ENCODE measurements at places on chromosomes 12 and 14. TPM values are rescaled to one million over a fixed set of nuclear protein-coding genes. Genes with fewer than 3 reads are reported as not detected.

DNA sequence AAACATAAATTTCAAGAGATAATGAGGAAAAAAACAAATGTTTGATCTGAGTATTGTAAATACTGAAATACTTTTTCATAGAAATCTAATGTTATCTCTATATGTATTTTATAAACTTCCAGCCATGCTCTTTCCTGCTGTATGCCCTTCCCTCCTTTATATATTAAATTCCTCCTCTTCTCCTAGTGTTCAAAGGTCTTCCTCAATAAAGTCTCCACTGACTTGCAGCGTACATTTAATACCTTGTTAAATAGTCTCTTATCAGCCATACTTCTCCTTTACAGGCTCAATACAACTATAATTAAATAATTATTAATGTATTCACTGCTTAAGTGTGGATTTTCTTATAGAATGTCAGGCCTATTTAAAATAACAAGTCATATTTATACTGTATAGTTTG, 26.0 kb downstream of the ERGIC2 start:
- H3K27me3 ChIP-seq: no peaks in the 10 kb centered on the region
- no peak for DNase-seq
- no peak overlapping the region for H3K4me3 ChIP-seq
- H3K4me1 ChIP-seq: no peaks in the 10 kb centered on the region
- no peak overlapping the region for H3K27ac ChIP-seq
- peaks cover 21% of the 10 kb centered on the region for H3K36me3 ChIP-seq

The GRIN2B gene
- total RNA-seq: not detected

The ASPG gene
- total RNA-seq: not detected

The KLHL33 gene
- 0.09 TPM for total RNA-seq

DNA sequence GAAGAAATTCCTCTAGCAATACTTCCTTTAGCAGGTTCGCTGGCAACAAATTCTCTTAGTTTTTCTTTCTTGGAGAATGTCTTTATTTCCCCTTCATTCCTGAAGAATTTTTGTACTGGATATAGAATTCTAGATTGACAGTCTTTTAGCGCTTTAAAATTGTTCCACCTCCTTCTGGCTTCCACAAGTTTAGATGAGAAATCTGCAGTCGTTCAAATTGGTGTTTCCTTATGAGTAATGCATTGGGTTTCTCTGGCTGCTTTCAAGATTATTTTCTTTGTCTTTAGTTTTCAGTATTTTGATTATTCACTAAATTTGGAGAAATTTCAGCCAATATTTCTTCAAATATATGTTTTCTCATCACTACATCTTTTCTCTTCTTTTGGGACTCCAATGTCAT, 33.3 kb upstream of the FGF6 start:
- no peaks in the 10 kb centered on the region for H3K27me3 ChIP-seq
- DNase-seq: no peak
- H3K4me1 ChIP-seq: no peaks in the 10 kb centered on the region
- H3K27ac ChIP-seq: no peak overlapping the region

The FOXN4 gene
- total RNA-seq: not detected

DNA sequence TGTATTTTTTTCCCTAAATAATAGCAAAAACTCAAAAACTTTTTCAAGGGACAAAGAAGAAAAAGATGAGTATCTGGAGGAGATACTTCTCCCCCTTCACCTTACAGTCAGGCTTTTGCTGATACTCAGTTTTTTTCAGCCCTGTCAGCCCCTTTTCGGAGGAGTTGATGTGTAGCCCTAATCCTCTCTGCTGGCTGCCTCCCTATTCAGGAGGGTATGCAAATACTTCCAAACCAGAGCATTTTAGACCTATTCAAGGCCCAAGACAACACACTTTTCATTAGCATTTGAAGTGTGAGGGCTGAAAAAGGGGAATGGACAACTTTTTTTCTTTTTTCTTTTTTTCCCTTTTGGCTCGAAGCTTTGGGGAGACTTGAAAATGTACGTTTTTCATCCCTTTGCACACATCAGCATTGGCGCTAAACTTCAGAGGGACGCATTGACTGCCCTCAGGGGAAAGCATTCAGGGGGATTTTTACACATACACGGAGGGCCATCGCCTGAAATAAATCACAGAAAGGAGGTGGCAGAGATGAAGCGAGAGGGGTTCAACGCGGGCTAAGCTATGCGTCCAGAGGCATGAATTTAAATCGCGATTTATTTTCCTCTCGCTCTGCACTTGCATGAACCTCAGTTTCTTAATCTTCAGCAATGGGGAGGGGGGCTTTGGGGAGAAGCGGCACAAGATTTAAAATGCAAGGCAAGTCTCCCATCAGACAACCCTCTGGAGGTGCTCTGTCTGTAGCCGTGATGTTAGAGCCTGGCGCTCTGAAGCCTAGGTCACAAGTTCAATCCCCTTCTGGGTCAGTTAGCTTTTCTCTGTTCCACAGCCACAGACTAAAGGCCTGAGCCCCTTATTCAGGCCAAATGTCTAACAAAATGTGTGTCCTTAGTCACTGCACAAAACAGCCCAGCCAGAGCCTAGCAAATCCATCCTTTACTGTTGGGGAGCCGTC, 86.3 kb downstream of the ASCL1 start:
- no peak for DNase-seq
- no peak overlapping the region for H3K4me3 ChIP-seq
- no peak overlapping the region for H3K27ac ChIP-seq
- no peaks in the 10 kb centered on the region for H3K4me1 ChIP-seq
- peaks cover 4% of the 10 kb centered on the region for H3K27me3 ChIP-seq

GRCh38 chr12:6792522-6793201, 3.3 kb downstream of the CD4 start:
- peaks cover 3% of the 10 kb centered on the region for H3K36me3 ChIP-seq
- H3K4me3 ChIP-seq: peak overlapping the region; percentile 42
- H3K27me3 ChIP-seq: no peaks in the 10 kb centered on the region
- H3K27ac ChIP-seq: no peak overlapping the region
- no peak for DNase-seq

GRCh38 chr12:69672195-69672594, 26.9 kb downstream of the BEST3 start:
- no peaks in the 10 kb centered on the region for H3K36me3 ChIP-seq
- H3K27me3 ChIP-seq: peaks cover 4% of the 10 kb centered on the region
- H3K27ac ChIP-seq: no peak overlapping the region
- no peak overlapping the region for H3K4me3 ChIP-seq
- DNase-seq: no peak

DNA sequence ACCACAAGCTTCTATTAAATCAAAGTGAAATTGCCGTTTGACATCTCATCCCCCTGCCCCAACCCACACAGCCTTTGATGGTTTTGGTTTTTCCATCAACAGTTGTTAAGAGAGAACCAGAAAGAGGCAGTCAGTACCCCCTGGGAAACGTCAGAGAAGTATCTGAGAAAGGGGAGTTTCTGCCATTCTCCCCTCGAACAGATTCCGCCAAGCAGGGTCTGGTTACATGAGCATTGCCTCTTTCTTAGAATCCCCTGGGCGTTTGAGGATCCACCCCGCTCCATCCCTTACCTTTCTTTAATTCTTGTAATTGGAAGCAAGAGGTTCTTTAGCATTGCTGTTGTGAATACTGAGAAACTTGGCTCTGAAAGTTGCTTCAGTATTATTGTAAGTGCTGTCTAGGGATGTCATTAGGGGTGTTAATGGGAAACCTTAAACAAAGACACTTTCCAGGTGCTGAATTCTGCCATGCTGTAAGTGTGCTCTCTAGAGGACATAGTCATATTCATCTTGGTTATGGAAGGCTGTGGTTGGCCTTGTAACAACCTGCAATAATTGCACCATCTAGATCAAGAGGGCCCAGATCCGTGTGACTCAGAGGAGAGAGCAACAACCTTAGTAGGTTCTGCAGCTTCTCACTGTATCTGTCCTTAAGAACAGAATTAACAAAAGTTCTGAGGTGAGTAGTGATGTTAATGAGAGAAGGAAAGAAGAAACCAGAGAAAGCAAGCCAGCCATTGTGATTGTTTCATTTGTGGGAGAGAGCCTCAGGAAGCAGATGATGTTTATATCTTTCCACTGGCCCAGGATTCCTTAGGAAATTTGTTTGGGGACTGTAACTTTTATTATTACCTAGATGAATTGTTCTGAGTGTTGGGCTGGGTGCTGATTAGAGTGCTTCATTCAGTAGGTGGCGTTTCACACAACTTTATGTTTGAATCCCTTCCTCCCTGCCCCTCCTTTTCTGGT, 9.0 kb downstream of the TMBIM6 start:
- peaks cover 22% of the 10 kb centered on the region for H3K36me3 ChIP-seq
- H3K4me1 ChIP-seq: peaks cover 63% of the 10 kb centered on the region
- H3K27ac ChIP-seq: peak overlapping the region; percentile 21
- H3K27me3 ChIP-seq: no peaks in the 10 kb centered on the region

DNA sequence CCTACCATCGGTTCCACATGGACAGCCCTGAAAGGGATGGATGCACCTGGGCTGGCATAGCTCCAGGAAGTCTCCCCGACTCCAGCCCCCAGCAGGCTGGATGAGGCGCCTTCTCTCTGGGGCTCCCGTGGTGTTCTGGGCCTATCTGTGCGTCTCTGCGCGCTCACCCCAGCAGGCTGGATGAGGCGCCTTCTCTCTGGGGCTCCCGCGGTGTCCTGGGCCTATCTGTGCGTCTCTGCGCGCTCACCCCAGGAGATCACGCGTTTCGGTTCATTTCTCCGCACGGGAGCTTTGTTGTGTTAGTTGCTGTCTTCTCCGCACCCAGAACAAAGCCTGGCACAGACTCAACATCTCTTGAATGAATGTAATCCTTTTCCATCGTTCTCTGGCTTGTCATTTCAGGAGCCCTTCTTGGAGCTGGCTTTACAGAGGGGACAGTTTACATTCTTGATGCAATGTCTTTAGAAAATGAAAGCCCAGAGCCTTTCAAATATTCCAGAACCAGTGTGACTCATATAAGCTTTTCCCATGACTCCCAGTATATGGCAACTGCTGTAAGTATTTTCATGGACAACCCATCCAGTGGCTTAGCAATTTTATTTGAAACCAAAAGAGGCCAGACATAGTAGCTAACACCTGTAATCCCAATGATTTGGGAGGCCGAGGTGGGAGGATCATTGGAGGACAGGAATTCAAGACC, 40.3 kb downstream of the CFAP251 start:
- no peak for DNase-seq
- no peak overlapping the region for H3K4me3 ChIP-seq
- H3K36me3 ChIP-seq: no peaks in the 10 kb centered on the region
- no peaks in the 10 kb centered on the region for H3K27me3 ChIP-seq
- H3K27ac ChIP-seq: no peak overlapping the region
- H3K4me1 ChIP-seq: no peaks in the 10 kb centered on the region

The IL26 gene
- 0.88 TPM for total RNA-seq

The FAM186B gene
- total RNA-seq: 0.15 TPM

DNA sequence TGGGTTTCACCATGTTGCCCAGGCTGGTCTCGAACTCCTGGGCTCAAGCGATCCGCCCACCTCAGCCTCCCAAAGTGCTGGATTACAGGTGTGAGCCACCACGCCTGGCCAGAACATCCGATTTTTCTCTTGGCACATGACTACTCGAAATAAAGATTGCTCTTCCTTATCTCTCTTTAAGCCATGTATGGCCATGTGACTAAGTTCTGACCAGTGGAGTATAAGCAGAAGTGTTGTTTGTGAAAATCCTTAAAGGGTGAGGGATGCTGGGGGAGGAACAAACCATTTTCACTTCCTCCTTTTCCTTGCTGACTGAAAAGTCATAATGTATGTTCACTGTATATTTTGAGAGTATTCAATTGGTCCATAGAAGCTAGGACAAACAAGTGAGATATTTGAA, 50.7 kb upstream of the ATF7IP start:
- H3K4me1 ChIP-seq: no peaks in the 10 kb centered on the region
- H3K4me3 ChIP-seq: no peak overlapping the region
- no peaks in the 10 kb centered on the region for H3K36me3 ChIP-seq
- H3K27ac ChIP-seq: no peak overlapping the region

DNA sequence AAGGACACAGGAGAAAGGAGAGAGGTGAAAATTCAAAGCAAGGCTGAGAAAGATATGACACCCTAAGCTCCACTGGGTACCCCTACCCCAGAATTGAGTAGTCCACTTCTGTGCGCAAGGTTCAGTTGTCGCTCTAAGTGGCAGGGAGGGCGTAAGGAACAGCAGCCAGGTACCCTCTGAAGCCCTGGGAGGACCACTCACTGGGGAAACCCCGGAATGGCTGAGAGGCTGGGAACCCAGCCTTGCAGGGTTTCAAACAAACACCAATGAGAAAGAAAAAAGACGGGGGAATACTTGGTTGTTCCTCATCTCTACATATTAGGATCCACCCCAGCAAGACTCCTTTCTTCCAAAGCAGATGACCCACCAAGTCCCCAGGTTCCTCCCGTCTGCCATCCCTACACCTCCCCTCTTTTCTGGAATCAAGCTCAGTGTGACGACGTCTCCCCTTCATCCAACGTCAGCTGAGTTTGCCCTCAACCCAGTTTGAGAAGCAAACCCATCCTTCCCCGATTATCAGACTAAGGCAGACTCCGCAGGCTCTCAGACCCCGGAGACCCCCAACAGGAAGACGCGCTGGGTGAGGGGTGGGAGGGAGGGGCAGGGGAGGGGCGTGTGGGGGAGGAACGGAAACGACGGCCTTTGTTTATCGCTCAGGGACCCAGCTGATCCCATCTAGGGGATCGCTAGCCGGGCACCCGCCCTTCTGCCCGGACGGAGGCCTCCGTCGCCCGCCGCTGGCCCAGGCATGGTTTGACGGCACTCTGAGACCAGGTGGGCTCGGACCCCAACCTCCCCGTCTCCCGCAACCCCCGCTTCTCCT, 795 bp downstream of the LMBR1L start:
- H3K27ac ChIP-seq: peak overlapping the region; percentile 87
- peaks cover 25% of the 10 kb centered on the region for H3K36me3 ChIP-seq
- DNase-seq: no peak

- no peaks in the 10 kb centered on the region for H3K36me3 ChIP-seq
- no peak for DNase-seq
- no peaks in the 10 kb centered on the region for H3K27me3 ChIP-seq
- no peaks in the 10 kb centered on the region for H3K4me1 ChIP-seq
Observed at GRCh38 chr12:55847033-55847432, 4.3 kb upstream of the MMP19 start.

DNA sequence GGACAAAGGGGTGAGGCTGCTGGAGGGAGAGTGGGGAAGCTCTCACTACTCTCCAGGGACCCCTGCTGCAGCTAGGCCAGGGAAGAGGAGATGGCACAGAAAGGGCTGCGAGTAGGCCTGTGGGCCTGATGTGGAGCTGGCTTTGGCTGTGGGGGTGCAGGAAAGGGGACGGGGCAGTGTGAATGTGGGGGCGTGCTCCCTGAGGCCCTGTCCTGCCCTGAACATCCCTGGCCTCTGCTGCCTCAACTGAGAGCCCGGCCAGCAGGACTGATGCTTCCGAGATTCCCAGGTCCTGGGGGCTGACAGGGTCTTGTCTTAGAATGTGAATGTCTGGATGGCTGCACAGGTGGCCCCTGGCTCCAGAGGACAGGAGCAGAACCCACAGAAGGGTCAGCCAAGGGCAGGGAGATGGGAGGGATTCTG, 64.2 kb downstream of the CHGA start:
- H3K4me1 ChIP-seq: no peaks in the 10 kb centered on the region
- no peaks in the 10 kb centered on the region for H3K36me3 ChIP-seq
- DNase-seq: no peak
- no peak overlapping the region for H3K27ac ChIP-seq
- H3K4me3 ChIP-seq: no peak overlapping the region

DNA sequence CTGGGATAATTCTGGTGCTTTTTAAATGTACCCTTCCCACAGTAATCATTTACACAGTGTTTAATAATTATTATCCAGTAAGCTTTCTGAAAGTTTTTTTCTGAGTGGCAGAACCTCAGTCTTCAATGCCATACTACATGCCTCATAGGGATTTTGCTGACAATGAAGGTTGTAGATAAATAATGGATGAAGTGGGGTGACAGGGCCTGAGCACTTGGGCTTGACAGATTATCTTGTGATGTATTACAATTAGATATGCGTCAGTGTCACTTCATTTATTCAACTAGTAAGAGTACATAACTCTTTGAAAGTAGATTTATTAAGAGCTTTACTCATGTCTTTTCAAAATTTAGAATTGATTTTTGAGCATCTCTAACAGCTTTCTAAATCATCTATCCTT, 176.1 kb downstream of the PDZRN4 start:
- H3K4me3 ChIP-seq: no peak overlapping the region
- H3K36me3 ChIP-seq: no peaks in the 10 kb centered on the region
- no peaks in the 10 kb centered on the region for H3K27me3 ChIP-seq
- DNase-seq: no peak

All from CD8-positive, alpha-beta memory T cell (primary cell).